ENCODE measurements at places on chromosomes 2 and 18.

- peak; percentile 35 for DNase-seq
Observed at GRCh38 chr2:72824224-72824842, 1.5 kb downstream of the EXOC6B start.

- DNase-seq: no peak
Observed at GRCh38 chr2:15284614-15285013, 276.5 kb downstream of the NBAS start.

- no peak for DNase-seq
Observed at GRCh38 chr2:150373374-150373773, 114.1 kb downstream of the RND3 start.

- DNase-seq: peak; percentile 46
Observed at GRCh38 chr2:217413193-217413592, 553.3 kb upstream of the TNP1 start.

- no peak for DNase-seq
Observed at GRCh38 chr18:64893349-64893748, 744.5 kb upstream of the LINC00305 start.
